ENCODE measurements at places on chromosomes 4 and X. TPM values are rescaled to one million over a fixed set of nuclear protein-coding genes. Genes with fewer than 3 reads are reported as not detected.

DNA sequence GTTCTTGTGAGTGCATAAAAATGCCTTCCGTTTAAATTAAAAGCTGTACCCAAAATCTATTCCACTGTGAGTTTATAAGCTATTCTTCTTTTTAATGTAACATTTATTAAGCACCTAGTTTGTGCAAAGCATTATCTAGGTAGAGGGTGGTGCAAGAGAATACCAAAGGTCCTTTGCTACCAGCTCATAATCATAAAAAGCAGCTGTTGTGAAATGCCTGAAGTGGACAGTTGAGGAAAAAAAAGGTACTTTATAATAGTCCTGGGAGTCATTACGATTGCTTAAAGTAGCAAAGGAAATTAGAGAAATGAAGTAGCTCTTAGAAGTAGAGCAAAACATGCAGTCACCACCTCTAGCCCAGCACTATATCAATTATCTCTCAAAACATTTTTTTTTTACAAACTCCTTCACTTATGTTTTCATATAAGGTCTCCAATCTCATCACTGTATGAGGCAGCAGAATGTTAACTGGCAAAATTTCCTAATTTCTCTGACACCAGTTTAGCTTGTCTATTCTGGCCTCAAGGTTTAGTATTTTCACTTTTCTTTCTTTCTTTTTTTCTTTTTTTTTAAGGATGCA lies 2.1 kb downstream of the MBNL3 start:
- no peak for DNase-seq

The SATL1 gene
- total RNA-seq = not detected

The ITIH6 gene
- not detected for total RNA-seq

GRCh38 chr4:52641854-52642563 lies 17.1 kb downstream of the USP46 start:
- DNase-seq = no peak

DNA sequence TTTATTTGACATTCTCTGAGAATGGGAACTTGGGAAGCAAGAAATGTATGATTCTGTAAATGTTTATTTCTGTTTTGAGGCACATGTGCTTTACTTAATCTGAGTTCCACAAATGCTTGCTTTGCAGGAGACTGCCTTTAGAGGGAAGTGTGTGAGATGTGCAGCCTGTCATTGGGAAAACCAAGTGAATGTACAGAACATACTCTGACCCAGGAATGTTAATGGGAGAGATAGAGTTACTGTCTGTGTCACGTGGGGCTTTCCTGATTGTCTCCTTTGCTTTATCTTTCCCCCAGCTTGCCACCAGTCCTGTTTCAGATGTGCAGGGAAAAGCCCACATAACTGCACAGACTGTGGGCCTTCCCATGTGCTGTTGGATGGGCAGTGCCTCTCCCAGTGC lies 218.6 kb upstream of the ANXA3 start:
- DNase-seq = no peak

The LEF1 gene
- 19.1 TPM for total RNA-seq

DNA sequence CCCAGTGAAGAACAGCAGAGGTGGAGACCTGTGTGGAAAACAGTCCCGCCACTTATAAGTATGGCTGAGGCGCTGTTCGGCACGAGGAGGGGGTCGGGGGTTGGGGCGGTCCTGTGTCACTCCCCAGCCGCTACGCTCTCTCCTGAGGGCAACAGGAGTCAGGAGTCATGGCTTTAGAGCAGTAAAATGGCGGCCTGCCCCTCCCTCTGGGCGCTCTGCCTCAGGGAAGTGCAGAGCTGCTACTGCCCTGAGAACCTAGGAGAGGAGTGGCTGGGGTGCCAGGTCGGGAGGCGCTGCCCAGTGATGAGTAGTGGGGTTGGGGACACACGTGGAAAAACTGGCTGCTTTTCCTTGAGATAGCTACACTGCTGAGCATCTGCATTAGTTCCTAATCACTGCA lies 551.2 kb upstream of the AMOT start:
- no peak for DNase-seq

The SPANXC gene
- not detected for total RNA-seq

DNA sequence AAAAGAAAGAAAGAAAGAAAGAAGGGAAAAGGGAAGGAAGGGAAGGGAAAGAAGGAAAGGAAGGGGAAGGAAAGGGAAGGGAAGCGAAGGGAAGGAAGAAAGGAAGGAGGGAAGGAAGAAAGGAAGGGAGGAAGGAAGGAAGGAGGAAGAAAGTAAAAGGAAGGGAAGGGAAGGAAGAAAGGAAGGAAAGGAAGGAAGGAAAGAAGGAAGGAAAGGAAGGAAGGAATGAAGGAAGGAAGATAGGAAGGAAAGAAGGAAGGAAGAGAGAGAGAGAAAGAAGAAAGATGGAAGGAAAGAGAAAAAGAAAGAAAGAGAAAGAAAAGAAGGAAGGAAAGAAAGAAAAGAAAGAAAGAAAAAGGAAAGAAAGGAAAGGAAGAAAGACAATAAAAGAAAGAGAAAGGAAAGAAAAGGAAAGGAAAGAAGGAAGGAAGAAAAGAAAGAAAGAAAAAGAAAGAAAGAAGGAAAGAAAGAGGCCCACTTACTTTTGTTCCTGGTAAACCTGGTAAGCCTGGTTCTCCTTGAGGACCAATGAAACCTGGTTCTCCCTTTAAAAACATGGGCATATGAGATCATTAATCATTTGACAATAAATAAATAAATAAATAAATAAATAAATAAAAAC lies 105.9 kb upstream of the ETNPPL start:
- no peak for DNase-seq

The CABS1 gene
- not detected for total RNA-seq

DNA sequence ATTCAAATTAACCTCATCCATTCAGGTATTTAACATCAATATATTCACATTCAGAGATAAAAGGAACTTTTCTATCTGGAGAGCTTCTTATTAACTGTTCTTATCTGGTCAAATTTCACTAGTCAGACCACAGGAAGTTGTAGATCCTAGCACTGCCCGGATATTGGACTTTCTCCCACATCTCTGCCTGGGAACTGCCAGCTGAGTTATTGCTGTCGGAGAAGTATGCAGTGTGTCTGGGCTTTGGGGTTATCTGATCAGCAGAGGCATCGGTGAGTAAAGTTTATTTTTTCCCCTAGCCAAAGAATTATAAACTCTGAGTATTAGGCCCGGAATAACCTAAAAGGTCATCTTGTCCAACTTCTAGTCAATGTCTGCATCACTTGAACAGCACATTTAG lies 45.1 kb downstream of the OR13H1 start:
- no peak for DNase-seq

GRCh38 chrX:26649534-26649933 lies 433.6 kb downstream of the MAGEB5 start:
- DNase-seq = no peak

The NAP1L5 gene
- 11.2 TPM for total RNA-seq

- peak; percentile 65 for DNase-seq
These were observed 1.7 kb upstream of the SPARCL1 start for GRCh38 chr4:87530868-87531267.

DNA sequence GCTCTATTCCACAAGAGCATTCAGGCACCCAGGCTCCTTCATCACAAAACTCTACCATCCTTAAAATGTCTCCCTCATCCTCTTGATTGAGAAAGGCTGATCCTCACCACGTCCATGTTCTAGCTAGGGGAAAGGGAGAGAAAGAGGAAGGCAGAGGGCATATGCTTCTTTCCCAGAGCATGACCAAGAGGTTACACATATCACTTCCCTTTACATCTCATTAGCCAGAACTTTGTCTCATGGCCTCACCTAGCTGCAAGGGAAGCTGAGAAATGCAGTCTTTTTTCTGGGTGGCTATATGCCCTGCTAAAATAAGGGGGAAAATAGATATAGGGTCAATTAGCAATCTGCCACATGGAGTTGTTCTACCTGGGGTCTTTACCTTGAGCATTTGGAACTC lies 42.7 kb downstream of the LONRF3 start:
- DNase-seq = no peak

DNA sequence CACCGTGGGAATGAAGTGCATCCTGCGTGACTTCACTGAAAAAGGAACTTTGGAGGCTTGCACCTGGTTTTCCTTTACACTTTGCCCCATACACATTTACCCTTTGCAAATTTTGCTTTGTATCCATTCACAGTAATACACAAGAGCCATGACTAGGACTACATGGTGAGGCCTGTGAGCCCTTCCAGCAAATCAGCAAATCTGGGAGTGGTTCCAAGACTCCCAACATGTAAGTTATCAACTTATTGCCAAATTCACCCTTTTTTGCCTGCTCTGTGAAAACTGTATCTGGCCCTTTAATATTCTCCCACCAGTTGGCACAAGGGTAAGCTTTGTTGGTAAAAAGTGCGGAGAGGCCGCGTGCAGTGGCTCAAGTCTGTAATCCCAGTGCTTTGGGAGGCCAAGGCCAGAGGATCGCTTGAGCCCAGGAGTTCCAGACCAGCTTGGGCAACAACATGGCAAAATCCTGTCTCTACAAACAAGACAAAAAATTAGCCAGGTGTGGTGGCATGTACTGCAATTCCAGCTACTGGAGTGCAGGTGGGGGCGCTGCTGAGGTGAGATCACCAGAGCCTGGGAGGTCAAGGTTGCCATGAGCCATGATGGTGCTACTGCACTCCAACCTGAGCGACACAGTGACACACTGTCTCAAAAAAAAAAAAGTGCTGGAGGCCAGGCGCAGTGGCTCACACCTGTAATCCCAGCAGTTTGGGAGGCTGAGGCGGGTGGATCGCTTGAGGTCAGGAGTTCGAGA lies 5.0 kb downstream of the PRMT9 start:
- no peak for DNase-seq

The SRP72 gene
- 84.6 TPM for total RNA-seq

DNA sequence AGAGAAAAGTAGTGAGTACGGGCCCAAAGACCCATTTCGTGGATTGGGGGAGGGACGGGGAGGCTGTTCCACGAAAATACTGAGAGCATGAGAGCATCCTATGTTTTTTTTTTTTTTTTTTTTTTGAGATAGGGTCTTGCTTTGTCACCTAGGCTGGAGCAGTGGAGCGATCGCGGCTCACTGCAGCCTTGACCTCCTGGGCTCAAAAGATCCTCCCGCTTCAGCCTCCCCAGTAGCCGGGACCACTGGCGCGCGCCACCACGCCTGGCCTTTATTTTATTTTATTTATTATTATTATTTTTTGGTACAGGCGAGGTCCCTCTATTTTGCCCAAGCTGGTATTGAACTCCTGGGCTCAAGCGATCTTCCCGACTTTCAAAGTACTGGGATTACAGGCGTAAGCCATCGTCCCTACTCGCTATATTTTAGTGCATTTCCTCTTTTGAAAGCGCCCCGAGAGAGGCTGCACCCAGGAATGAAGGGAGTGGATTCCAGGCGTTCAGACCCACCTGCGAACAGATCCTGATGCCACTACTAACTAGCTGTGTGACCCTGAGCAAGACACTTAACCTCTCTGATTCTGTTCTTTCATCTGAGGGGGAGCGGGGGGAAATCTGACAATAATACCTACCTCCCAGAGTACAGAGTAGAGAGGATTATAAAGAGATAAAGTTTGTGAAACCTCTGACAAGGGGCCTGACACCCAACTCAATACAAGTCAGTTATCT lies 5.4 kb upstream of the MSX1 start:
- no peak for DNase-seq

The SLC10A7 gene
- 18.8 TPM for total RNA-seq

GRCh38 chr4:188665491-188666457 lies 526.5 kb downstream of the TRIML1 start:
- no peak for DNase-seq

- DNase-seq = no peak
These were observed 43.9 kb upstream of the GEMIN8 start for GRCh38 chrX:14073556-14073955.

Data from aorta (tissue), 5 donors.